ENCODE measurements at places on chromosomes 16 and 17. TPM values are rescaled to one million over a fixed set of nuclear protein-coding genes. Genes with fewer than 3 reads are reported as not detected.

CLEC10A gene
- not detected for total RNA-seq

DNAI2 gene
- not detected for total RNA-seq

PARN gene
- 34.9 TPM for total RNA-seq

CDK3 gene
- total RNA-seq, result 3.2 TPM

TNFSF13 gene
- total RNA-seq, result 0.44 TPM

SLC35G6 gene
- not detected for total RNA-seq
